ENCODE measurements at places on chromosomes 5 and 9.

DNA sequence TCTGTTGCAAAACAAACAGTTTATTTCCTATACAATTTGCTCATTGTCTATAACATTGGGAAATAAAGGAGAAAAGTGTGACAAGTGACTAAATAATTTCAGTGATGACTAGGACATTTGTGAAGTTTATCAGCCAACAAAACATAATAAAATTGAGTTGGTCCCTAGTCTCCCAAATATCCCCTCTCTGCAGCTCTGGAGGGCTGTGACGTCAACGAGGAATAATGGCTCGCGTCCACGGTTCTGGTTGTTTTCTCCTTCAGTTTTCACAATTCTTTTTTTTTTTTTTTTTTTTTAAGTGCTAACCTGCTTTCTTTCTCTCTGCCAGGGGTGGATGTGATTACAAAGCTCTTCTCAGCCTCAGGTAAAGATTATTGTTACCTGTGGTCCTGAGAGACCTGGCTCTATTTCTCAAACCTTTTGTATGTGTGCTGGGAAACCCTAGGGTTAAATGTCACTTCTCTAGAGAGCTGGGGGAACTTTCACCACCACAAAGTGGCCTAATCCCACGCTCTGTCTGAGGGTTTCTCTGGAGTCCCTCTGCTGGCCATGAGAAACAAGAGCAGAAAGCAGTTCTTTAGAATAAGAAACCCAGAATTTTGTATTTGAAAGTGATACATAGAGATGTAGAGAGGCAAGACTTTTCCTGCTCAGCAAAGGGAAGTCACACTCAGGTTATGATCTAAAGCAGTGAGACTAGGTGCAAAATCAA, 36.2 kb upstream of the ANKRD55 start:
- peaks cover 28% of the 10 kb centered on the region for H3K4me1 ChIP-seq
- H3K4me3 ChIP-seq: peak overlapping the region; percentile 59
- peak overlapping the region; percentile 78 for H3K27ac ChIP-seq
- peak; percentile 80 for ATAC-seq
- no peaks in the 10 kb centered on the region for H3K27me3 ChIP-seq
- no peaks in the 10 kb centered on the region for H3K36me3 ChIP-seq

DNA sequence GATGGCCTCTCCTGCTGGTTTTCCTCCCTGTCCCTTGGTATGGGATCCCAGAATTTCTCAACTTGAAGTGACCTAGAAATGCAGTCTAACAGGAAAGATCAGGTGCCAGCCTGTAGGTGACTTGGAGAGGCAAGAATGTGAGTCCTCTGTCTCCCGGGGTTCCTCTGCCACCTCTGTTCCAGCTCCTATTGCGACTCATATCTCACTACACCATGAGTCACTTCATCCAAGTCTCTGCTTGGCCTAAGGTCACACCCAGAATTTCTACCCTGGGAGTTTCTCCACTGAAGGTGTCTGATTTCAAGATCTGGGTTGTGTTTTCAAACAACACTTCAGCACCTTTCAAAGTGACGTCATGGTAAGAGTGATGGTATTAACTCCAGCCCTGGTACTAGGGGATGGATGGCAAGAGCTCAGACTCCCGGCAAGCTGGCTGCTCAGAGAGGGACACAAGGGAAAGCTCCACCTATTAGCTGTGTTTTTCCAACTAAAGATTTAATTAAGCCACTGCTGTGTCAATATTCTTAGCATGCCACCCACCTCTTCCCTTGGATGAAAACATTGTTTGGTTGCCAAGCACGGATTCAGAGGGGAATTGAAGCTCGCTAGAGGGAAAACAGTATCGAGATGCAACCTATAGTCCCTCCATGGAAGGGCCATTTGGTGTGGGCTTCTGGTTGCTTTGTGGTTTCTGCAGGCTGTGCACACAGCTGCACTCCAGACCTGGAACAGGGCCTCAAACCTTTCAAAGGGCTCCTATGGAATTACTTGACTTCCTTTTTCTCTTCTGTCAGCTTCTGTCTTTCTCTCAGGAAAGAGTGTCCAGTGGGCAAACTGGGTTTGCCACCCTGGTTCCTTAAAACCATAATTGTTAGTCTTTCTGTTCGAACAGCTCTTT, 205.7 kb downstream of the GAS1 start:
- no peak for ATAC-seq
- no peaks in the 10 kb centered on the region for H3K27me3 ChIP-seq
- no peaks in the 10 kb centered on the region for H3K4me1 ChIP-seq
- no peaks in the 10 kb centered on the region for H3K36me3 ChIP-seq

GRCh38 chr5:96633820-96634219, 28.4 kb upstream of the CAST start:
- no peaks in the 10 kb centered on the region for H3K4me1 ChIP-seq
- no peak overlapping the region for H3K4me3 ChIP-seq
- no peak overlapping the region for H3K27ac ChIP-seq
- peaks cover 19% of the 10 kb centered on the region for H3K27me3 ChIP-seq
- H3K36me3 ChIP-seq: no peaks in the 10 kb centered on the region

- no peaks in the 10 kb centered on the region for H3K36me3 ChIP-seq
- peaks cover 31% of the 10 kb centered on the region for H3K4me1 ChIP-seq
- H3K4me3 ChIP-seq: no peak overlapping the region
These were observed 81.5 kb downstream of the WNK2 start for GRCh38 chr9:93265301-93265971.

GRCh38 chr5:14112998-14113652, 30.0 kb upstream of the TRIO start:
- no peak overlapping the region for H3K4me3 ChIP-seq
- H3K36me3 ChIP-seq: no peaks in the 10 kb centered on the region
- no peak overlapping the region for H3K27ac ChIP-seq
- H3K4me1 ChIP-seq: peaks cover 12% of the 10 kb centered on the region
- H3K27me3 ChIP-seq: no peaks in the 10 kb centered on the region

DNA sequence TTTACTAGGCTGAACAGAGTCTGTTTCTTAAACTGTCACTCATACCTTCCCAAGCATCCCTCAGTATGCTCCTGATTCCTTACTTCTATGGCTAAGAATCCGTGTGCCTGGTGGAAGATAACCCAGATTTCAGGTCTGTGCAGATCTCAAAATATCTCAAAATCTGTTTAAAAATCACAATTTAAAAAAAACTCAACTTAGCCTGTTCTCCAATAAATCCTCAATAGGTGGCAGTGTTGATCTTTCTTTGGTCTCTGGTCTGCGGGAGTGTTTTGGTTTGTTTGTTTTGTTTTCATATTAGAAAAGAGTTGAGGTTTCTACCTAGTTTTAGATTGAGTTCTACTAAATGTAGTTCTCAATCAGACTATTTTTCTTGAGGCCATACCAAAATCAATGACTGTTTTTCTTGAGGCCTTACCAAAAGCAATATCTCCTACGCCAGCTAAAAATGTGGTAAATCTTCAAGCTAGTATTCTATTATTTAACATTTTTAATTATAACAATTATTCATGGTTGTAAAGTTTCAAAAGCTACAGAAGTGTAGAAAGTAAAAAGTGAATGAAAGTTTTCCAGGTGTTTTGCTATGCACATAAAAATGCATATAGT, 57.9 kb downstream of the TGFBR1 start:
- no peak for ATAC-seq
- peaks cover 48% of the 10 kb centered on the region for H3K4me1 ChIP-seq
- peak overlapping the region; percentile 42 for H3K27ac ChIP-seq

- H3K36me3 ChIP-seq: no peaks in the 10 kb centered on the region
- H3K4me3 ChIP-seq: no peak overlapping the region
- peak; percentile 89 for ATAC-seq
These were observed 131.9 kb upstream of the ANKH start for GRCh38 chr5:15003511-15003920.

- no peak overlapping the region for H3K27ac ChIP-seq
- peaks cover 8% of the 10 kb centered on the region for H3K4me1 ChIP-seq
- H3K27me3 ChIP-seq: no peaks in the 10 kb centered on the region
- no peak for ATAC-seq
- H3K36me3 ChIP-seq: no peaks in the 10 kb centered on the region
- H3K4me3 ChIP-seq: no peak overlapping the region
These were observed 1.7 kb upstream of the AGTPBP1 start for GRCh38 chr9:85743275-85744128.

DNA sequence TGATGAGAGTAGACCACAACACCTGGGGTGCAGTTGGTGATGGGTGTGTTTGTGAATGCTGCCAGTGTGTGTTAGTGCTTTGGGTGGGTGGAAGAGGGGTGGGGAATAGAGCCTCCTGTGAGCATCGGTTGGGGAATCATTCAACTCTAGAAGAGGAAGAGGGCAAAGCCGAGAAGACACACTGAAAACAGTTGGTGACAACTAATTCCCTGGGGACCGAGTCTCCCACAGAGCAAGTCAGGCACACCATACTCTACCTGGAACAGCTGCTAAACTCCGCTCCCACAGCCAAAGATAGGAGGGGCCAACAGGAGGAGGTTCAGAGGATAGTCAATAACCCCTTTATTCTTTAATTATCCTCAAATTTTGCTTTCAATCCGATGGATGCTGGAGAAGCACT, 1.6 kb upstream of the ARHGEF39 start:
- peaks cover 33% of the 10 kb centered on the region for H3K4me1 ChIP-seq
- H3K27ac ChIP-seq: no peak overlapping the region
- ATAC-seq: peak; percentile 56

- H3K36me3 ChIP-seq: no peaks in the 10 kb centered on the region
- ATAC-seq: no peak
- H3K27ac ChIP-seq: no peak overlapping the region
- H3K4me1 ChIP-seq: peaks cover 12% of the 10 kb centered on the region
These were observed 46.2 kb upstream of the ANKRD55 start for GRCh38 chr5:56279291-56279690.

GRCh38 chr5:169610606-169611005, 26.5 kb upstream of the DOCK2 start:
- H3K27me3 ChIP-seq: peaks cover 18% of the 10 kb centered on the region
- H3K36me3 ChIP-seq: no peaks in the 10 kb centered on the region
- no peak for ATAC-seq
- no peak overlapping the region for H3K4me3 ChIP-seq
- H3K27ac ChIP-seq: no peak overlapping the region

GRCh38 chr9:6910032-6910431, 152.3 kb downstream of the KDM4C start:
- H3K4me1 ChIP-seq: peaks cover 9% of the 10 kb centered on the region
- no peak for ATAC-seq
- no peaks in the 10 kb centered on the region for H3K27me3 ChIP-seq
- peaks cover 8% of the 10 kb centered on the region for H3K36me3 ChIP-seq
- no peak overlapping the region for H3K27ac ChIP-seq

DNA sequence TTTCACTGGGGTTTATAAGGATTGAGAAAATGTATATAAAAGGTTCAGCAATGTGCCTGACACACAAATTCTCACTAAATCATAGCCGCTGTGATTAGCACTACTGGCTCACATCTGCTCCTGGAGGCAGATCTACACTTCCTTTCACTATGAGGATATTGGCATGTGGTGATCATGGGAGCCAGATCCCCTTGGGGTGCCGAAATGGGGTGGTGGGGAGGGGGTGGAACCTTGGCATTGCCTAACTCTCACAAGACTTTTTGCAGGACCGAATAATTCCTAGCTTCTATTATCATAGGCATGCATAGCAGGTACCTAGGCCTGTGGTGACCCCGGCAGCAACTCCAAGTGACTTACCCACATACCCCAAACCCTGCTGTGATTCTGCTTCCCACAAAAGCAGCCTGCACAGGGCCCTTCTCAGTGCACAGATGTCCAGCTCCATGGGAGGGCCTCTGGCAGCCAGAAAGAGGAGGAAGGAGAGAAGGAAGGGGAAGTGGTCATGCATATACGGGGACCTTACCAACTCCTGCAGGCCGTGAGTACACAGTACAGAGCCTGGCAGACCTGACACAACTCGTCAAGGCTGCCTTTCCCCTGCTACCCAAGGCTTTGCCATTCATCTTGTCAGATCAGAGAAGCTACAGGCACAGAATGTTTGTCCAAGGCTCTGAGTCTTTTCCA, 61.3 kb upstream of the IQGAP2 start:
- no peaks in the 10 kb centered on the region for H3K36me3 ChIP-seq
- ATAC-seq: peak; percentile 32
- no peak overlapping the region for H3K27ac ChIP-seq
- no peak overlapping the region for H3K4me3 ChIP-seq
- peaks cover 4% of the 10 kb centered on the region for H3K27me3 ChIP-seq

DNA sequence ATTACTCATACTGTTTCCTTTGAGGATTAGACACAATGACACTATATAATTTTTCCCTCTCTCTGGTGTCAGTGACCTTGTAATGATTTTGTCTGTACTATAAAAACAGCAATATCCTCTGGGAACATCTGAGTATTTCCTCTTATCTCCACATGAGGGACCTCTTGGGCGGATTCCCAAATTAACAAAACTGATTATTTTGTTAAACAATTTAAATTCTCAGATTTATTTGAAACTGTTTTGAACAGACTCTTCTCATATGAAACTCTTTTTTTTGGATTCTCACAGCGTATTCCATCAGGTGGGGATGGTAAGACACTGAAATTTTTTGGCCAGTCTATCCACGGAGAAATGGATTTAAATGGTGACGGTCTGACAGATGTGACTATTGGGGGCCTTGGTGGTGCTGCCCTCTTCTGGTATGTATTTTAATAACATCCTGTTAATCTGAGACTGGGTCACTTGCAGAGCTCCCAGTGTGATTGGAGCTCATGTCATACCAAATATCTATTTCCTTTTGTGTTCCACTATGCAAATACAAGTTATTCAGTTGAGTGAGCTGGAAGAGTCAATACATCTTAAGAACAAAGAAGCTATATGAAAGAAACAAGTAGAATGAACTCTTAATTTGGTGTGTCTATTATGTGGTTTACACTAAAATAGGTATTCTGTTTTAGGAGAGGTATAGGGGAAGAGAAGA, 73.8 kb upstream of the ITGA2 start:
- no peak overlapping the region for H3K27ac ChIP-seq
- peaks cover 8% of the 10 kb centered on the region for H3K4me1 ChIP-seq
- H3K27me3 ChIP-seq: peaks cover 10% of the 10 kb centered on the region
- peak overlapping the region; percentile 65 for H3K4me3 ChIP-seq
- ATAC-seq: peak; percentile 76

DNA sequence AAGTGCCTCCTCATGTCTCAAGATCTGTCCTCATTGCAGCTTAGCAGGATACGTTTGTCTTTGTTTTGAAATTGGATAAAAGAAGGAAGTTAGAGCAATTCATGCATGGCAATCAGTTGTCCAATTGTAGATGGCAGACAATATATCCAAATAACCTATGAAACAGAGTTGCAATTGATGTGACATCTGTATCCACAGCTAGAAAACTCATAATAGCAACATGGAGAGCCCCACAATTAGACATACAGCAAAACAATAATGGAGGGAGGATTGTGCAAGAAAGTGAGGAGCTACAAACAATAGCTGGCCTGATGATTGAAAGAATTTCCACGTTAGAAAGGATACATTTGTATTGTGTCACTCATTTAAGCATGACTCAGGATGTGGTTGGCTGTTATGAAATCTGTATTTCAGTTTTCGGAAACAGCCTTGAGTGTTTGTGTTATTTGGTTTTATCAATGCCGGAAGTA, 132.0 kb downstream of the FAM174A start:
- peaks cover 4% of the 10 kb centered on the region for H3K4me1 ChIP-seq
- H3K27me3 ChIP-seq: peaks cover 9% of the 10 kb centered on the region
- H3K4me3 ChIP-seq: no peak overlapping the region

GRCh38 chr9:20197976-20198685, 409.3 kb upstream of the SLC24A2 start:
- H3K36me3 ChIP-seq: no peaks in the 10 kb centered on the region
- H3K4me3 ChIP-seq: no peak overlapping the region
- no peaks in the 10 kb centered on the region for H3K27me3 ChIP-seq

Measured in stimulated activated memory B cell treated with anti-CD40 and anti-IgM and Interleukin-4, amounts not matched to agents 10 μg/mL and 1 μg/mL and 100 μg/mL, for 72 hours (primary cell).